ENCODE measurements at places on chromosomes 1 and 21. TPM values are rescaled to one million over a fixed set of nuclear protein-coding genes. Genes with fewer than 3 reads are reported as not detected.

DNA sequence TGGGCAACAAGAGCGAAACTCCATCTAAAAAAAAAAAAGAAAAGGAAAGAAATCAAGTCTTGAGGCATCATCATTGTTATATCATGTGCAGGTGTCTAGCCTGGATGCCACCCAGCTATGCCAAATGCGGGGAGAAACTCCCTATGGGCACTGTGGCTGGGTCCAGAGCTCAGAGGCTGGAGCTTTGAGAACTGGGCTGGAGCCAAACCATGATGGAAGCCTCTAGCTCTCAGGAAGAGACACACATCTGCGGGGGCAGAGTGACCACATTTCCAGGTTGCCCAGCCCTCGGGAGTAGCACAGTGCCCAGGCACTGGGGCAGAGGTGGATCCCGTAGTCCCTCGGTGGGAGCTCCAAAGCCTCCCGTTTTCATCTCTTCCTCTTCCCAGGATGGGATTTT lies 58.9 kb downstream of the COL18A1 start:
- DNase-seq: no peak

DNA sequence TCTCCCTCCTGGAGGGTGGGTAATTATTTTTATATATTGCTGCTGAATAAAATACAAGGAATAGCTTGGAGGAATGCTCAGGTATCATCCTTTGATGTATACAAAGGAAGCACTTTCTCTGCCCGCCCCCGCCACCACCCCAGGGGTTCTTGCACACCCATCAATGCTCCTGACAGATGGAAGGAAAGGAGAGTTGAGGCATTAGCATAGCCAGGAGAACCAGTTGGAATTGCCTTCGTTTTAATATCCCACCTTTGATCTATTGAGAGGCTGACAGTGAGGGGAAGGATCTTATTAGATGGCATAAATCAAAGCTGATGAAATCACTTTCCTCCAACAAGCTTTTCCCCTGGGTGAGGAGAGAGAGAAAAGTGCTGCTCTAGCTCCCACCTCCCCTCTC lies 71.1 kb downstream of the LGR6 start:
- no peak for DNase-seq

- no peak for DNase-seq
Observed at GRCh38 chr1:29312469-29313461, 76.4 kb downstream of the PTPRU start.

GRCh38 chr1:147515045-147515869 lies 26.0 kb upstream of the BCL9 start:
- DNase-seq: peak; percentile 44

DNA sequence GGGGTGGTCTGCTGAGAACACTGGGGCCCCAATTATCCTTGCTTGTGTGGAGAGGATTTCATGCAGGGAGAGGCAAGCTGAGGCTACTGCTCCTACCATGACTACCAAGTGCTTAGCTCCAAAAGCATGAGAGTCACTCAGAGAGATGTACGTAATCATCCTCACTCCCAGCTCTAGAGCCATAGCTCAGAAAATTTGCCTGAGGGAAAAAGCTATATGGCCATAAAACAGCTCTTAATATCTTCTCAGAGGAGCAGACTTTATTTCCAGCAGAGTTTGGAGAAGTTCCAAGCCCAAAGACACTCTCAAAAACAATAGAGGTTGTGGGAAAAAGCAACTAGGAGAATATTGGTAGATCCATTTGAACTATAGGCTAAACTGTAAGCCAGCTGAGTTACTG lies 106.4 kb upstream of the PBX1 start:
- DNase-seq: no peak

GRCh38 chr1:2801535-2802291 lies at the start of gene TTC34:
Gene TTC34 (minus strand): TSS chr1:2801693. CDS start chr1:2800827, 866 bp downstream.
- DNase-seq: no peak

DNA sequence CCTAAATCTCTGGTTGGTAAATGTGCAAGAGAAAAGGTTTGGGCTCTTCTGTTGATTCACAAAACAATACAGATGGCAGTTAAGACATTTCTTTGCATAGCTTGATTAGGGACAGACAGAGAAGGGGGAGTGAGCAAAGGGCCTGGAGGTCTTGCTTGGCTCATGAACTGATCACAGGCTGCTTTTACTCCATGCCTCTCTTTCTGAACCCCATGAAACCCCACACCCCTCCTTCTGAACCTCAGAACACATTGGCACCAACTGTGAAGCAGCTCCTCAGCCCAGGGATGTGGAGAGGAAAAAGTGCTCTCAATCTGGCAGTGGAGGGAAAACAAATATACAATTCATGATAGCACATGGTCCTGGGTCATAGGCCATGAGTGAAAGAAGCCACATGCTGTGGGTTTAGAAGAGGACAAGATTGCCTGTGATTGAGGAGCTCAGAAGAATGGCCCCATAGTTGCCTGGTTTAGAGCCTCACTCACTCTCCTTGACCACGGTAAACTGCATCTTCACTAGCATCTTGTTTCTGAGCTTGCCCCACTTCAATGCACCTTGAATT lies 111.6 kb upstream of the GADD45A start:
- DNase-seq: no peak

DNA sequence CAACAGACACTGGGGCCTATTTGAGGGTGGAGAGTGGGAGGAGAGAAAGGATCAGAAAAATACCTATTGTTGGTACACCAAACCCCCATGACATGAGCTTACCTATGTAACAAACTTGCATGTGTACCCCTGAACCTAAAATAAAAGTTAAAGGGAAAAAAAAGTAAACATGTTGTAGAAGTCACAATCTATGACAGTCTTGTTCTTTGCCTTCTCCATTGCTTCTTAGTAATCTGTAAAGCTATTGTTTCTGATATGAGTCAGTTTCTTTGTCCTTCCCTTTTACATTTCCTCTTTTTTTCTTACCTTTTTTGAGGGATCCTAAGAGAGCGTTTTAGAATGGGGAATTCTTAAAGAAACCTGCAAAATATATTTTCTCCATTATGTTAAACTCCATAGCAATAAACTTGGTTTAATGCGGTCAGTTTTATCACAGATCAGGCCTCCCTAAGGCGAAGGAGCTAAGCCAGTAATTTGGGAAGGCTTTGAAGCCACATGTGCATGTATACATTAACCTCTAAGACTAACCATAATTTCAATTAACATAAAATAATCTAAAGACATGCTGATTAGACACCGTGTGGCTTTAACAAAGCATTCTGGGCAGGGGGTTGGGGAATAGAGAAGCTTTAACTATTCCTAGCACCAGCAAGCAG lies 77.8 kb upstream of the C1orf105 start:
- no peak for DNase-seq

GRCh38 chr1:14606632-14607031 lies 8.1 kb downstream of the KAZN start:
- DNase-seq: no peak

DNA sequence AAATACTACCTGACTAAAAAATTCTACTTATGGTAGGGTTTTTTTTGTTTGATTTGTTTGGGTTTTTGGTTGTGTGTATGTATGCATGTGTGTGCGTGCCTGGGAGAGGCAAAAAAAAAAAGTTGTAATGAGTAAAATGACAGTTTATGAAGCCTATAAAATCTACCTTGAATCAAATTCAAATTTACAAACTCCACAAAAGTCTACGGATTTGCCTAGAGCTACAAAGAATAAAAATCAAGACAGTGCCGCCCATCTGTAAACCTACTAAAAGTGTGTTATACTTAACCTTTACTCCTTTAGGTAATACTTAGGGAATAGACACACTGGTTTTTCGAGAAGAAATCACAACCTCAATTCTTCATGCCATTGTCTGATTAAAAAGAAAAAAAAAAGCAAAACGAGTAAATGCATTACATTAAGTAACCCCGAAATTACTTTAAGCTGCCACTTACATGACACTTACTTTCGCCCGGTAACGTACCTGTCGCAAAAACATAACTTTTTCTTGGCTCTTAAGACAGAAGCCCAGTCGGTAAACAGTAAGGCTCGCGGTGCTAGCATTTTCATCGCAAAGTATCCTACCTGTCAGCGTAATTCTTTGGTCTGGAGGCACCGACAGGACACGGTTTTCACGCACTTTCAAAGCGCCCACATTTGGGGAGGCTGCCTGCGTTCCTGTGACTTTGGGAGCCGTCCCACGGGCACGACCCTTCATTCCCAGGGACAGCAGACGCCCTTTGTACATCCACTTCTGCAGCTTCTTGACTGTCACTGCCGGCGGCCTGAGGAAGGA lies 951 bp downstream of the SYDE2 start:
- no peak for DNase-seq

DNA sequence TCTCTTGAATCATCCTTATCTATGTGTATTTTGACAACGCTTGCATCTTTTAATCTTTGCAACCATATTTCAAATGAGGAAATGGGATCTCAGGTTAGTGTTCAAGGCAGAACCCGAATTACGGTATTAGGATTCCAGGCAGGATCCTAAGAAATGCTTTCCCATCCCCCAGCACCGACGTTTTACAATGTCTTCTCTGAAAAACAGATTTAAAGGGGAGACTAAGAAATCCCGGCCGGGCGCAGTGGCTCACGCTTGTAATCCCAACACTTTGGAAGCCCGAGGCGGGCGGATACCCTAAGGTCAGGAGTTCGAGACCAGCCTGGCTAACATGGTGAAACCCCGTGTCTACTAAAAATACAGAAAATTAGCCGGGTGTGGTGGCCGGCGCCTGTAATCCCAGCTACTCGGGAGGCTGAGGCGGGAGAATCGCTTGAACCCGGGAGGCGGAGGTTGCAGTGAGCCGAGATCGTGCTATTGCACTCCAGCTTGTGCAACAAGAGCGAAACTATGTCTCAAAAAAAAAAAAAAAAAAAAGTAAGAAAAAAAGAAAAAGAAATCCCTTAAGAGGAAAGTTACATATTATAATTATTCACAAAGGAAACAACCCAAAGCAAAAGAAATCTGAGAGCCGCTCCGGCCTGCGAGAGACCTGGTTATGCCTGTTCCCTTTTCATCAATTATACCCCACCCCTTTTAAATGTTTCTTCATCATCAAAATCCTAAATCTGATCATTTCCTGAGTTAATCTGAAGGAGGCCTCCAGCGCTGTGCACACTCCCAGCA lies 801 bp upstream of the GORAB start:
- no peak for DNase-seq

DNA sequence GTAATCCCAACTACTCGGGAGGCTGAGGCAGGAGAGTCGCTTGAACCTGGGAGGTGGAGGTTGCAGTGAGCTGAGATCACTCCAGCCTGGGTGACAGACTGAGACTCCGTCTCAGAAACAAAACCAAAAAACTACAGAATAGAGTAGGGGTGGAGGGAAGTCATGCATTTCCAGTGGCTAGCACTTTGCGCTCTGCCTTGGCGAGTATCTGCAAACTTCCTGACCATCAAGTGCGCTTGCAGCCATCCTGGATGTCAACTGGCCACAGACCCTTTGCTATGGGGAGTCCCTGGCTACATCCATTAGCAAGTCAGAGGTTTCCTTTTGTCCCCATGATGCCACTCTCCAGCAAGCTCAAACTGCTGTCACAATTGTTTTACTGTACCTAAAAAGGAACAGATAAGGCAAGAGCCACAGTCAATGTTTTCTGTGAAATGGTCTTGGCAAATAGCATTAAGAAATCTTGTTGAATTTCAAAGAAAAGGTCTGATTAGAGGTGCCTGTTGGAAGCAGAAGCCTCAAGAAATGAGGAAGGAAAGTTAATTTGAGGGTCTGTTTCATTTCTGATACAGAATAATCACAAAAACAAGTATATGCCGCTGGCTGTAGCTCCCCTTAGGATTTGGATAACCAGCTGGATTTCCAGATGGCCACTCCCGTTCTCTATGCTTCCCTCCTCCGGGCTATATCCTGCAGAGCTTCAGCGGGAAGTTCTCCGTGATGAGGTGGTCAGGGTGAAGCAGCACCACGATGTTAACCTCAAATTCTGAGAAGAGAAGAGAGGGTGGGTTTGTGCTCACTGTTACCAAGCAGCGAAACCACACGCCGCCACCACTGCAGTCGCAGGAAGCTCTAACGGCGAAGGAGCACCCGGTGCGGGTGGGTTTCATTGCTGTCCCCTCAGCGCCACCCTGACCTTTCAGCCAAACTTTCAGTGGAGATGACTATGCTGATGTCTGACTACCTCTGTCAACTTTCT lies 42.0 kb downstream of the VPS26C start:
- no peak for DNase-seq

DNA sequence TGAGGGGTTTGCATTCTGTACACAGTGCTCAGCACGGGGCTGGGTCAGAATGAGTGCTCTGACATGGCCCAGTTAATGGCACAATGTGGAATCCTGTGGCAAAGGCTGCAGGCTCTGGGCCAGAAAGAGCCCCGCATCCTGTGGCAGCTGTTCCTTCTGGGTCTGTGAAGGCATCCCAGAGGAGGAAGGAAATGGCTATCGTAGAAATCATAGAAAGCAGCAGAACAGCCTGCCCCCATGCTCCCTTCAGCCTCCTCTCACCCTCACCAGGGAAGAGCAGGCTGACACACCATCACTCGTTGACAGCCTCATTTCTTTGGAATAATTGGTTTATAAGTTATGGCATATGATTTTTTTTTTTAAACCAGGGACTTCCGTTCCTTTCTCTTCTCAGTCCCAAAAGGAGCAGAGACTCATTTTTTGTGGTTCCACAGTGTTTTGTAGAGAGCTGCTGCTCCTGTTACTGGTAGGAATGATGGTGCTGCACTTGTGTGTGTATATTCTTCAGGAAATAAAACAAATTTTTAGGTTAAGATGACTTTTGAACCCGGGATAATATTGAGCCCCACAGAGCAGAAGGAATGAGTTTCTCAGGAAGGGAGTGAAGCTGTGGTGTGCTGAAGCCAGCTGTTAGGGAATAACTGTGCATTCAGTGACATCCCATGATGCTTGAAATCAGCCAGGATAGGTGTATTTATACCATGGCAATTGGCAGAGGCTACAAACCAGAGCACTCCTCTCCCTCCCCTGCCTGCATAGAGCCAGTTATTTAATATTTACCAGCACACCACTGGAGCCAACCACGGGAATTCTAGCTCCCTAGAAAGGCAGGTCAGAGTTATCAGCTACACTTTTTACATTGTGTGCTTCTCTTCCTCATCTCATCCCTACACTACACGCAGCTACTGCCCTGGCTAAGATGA lies 32.0 kb downstream of the PLXNA2 start:
- DNase-seq: no peak

GRCh38 chr1:17109892-17110554 lies 9.2 kb downstream of the PADI2 start:
- DNase-seq: no peak

DNA sequence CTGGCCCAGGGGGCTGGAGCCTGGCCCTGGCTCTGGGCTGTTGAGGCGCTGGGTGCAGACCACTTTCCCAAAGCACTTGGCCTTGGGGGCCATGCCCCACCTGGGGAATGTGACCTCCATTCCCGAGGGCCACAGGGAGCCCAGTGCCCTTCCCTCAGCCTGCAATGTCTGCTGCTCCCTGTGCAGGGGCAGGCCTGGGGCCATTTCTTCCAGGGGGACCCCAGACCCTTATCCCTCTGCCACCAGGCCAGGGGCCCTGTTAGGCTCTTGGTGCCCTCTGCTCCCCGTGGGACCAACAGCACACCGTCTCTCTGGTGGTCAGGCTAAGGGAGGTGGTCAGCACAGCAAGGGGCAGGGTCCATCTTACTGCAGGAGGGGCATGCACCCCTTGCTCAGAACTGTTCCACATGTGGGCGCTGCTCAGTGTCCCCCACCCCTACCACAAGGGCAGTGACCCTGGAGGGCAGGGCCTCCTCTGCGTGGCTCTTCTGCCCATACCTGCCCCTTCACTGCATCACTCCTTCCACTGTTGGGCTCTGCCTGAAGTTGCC lies 1.1 kb upstream of the TMEM52 start:
- no peak for DNase-seq

- peak; percentile 24 for DNase-seq
Observed at GRCh38 chr21:14382486-14382834, 486 bp downstream of the HSPA13 start.

MMEL1 gene
- polyA plus RNA-seq: 0.10 TPM

OR2AK2 gene
- not detected for polyA plus RNA-seq

PTAFR gene
- polyA plus RNA-seq: 2.5 TPM

TDRD10 gene
- polyA plus RNA-seq: 0.67 TPM

TAS1R1 gene
- polyA plus RNA-seq: not detected

NLRP3 gene
- 2.1 TPM for polyA plus RNA-seq
